ENCODE measurements at places on chromosomes 5 and 9.

- no peaks in the 10 kb centered on the region for H3K27me3 ChIP-seq
- peak overlapping the region; percentile 37 for H3K27ac ChIP-seq
- H3K4me1 ChIP-seq = peaks cover 34% of the 10 kb centered on the region
- no peak for DNase-seq
- no peak overlapping the region for H3K4me3 ChIP-seq
- H3K36me3 ChIP-seq = no peaks in the 10 kb centered on the region
Observed at GRCh38 chr5:143361438-143361837, 42.0 kb downstream of the NR3C1 start.

- no peak overlapping the region for H3K4me3 ChIP-seq
- H3K36me3 ChIP-seq = no peaks in the 10 kb centered on the region
- H3K27me3 ChIP-seq = no peaks in the 10 kb centered on the region
- no peak for DNase-seq
- peaks cover 48% of the 10 kb centered on the region for H3K4me1 ChIP-seq
Observed at GRCh38 chr9:34378376-34379060, 1.8 kb upstream of the MYORG start.

GRCh38 chr9:131994364-131995125 is 85.1 kb downstream of the MED27 start:
- no peaks in the 10 kb centered on the region for H3K27me3 ChIP-seq
- peaks cover 3% of the 10 kb centered on the region for H3K36me3 ChIP-seq
- no peak overlapping the region for H3K27ac ChIP-seq
- no peaks in the 10 kb centered on the region for H3K4me1 ChIP-seq
- DNase-seq = no peak

DNA sequence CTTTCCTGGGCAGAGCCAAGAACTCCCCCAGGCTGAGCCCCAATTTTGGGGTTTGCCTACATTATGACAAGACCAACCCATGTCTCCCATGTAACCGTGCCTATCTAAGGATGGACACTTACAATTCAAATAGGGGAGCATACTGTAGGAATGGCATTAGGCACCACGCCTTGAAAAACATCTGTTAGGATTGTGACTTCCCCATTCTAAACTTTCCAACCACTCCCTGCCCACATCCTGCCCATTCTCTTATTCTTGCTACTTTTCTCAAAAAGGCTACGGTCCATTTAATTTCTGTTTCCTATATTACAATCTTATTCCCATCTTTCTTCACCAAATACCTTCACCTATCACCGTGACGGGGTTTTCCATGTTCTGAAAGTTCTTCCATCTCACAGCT is 99.2 kb downstream of the LPAR1 start:
- H3K36me3 ChIP-seq = no peaks in the 10 kb centered on the region
- no peak overlapping the region for H3K4me3 ChIP-seq
- H3K27me3 ChIP-seq = no peaks in the 10 kb centered on the region
- no peaks in the 10 kb centered on the region for H3K4me1 ChIP-seq

GRCh38 chr5:33363537-33363936 is 77.2 kb upstream of the TARS1 start:
- H3K4me3 ChIP-seq = no peak overlapping the region
- H3K36me3 ChIP-seq = no peaks in the 10 kb centered on the region
- H3K27me3 ChIP-seq = no peaks in the 10 kb centered on the region
- no peak for DNase-seq
- H3K4me1 ChIP-seq = peaks cover 31% of the 10 kb centered on the region
- peak overlapping the region; percentile 55 for H3K27ac ChIP-seq

DNA sequence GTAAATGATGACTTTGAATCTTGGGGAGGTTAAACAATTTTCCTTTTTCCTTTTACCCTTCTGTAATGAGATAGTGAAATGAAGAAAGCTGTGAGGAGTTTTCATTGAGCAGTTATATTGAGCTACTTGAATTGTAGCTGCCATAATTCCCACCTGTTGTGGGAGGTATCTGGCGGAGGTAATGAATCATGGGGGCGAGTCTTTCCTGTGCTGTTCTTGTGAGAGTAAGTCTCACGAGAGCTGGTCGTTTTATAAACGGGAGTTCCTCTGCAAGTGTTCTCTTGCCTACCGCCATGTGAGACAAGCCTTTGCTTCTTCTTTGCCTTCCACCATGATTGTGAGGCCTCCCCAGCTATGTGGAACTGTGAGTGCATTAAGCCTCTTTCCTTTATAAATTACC is 258.4 kb downstream of the FER start:
- no peaks in the 10 kb centered on the region for H3K4me1 ChIP-seq
- no peaks in the 10 kb centered on the region for H3K27me3 ChIP-seq
- no peaks in the 10 kb centered on the region for H3K36me3 ChIP-seq
- DNase-seq = no peak

GRCh38 chr9:15422372-15423230 is at the start of gene SNAPC3:
Gene SNAPC3 (plus strand): TSS chr9:15422876. CDS start chr9:15422880, 4 bp downstream.
- H3K27me3 ChIP-seq = no peaks in the 10 kb centered on the region
- peak; percentile 94 for DNase-seq
- peak within 1 kb of the TSS; percentile 91 for H3K4me3 ChIP-seq
- H3K36me3 ChIP-seq = no peaks in the 10 kb centered on the region

DNA sequence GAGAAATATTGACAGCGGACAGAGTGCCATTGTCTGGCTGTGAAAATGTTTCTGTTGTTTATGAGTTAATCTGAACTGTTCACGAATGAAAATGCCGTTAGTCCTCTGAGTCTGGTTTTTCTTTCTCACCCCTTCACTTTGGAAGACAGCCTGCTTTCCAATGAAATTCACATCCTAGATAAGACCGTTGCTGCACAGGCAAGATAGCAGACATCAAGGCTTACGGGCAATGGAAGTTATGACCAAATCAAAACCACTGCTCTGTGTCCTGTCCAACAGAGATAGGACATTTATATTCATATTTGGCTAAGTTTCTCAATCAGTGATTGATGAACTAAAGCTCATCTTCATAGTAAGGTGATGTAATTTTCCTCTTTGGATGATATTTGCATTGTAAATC is 180.0 kb upstream of the DMAC1 start:
- H3K27ac ChIP-seq = no peak overlapping the region
- no peaks in the 10 kb centered on the region for H3K27me3 ChIP-seq
- DNase-seq = no peak
- no peaks in the 10 kb centered on the region for H3K36me3 ChIP-seq
- peaks cover 42% of the 10 kb centered on the region for H3K4me1 ChIP-seq
- H3K4me3 ChIP-seq = no peak overlapping the region

GRCh38 chr5:83924891-83925290 is 204.2 kb upstream of the HAPLN1 start:
- no peak for DNase-seq
- no peak overlapping the region for H3K27ac ChIP-seq
- H3K27me3 ChIP-seq = no peaks in the 10 kb centered on the region
- no peaks in the 10 kb centered on the region for H3K36me3 ChIP-seq

GRCh38 chr9:127014216-127014909 is 99.8 kb downstream of the RALGPS1 start:
- H3K27me3 ChIP-seq = no peaks in the 10 kb centered on the region
- H3K4me1 ChIP-seq = no peaks in the 10 kb centered on the region
- no peak for DNase-seq

GRCh38 chr5:41120600-41120999 is 49.5 kb upstream of the MROH2B start:
- no peak overlapping the region for H3K27ac ChIP-seq
- H3K4me3 ChIP-seq = no peak overlapping the region
- H3K4me1 ChIP-seq = no peaks in the 10 kb centered on the region
- no peak for DNase-seq

DNA sequence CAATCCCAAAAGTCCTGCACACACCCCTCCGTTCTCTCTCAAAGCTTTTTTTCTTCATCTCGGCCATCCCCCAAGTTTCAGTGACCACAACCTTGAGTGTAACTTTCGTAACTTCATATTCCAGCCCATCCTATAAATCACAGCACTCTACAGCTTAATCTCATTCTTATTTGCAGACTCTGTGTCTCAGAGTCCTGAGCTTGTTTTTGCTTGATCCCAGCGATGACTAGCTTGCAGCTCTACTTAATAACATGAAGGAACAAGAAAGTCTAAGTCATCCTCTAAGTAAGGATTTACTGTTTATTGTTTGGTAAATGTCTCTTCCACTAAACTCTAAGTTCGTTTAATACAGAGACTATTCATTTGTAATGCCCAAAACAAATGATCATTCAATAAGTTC is 2.6 kb upstream of the SPDL1 start:
- no peak overlapping the region for H3K27ac ChIP-seq
- no peaks in the 10 kb centered on the region for H3K4me1 ChIP-seq
- H3K4me3 ChIP-seq = no peak overlapping the region
- no peak for DNase-seq
- H3K36me3 ChIP-seq = no peaks in the 10 kb centered on the region
